Lower leg skin (tissue), 4 donors: ENCODE measurements at places on chromosomes 2 and 18.

DNA sequence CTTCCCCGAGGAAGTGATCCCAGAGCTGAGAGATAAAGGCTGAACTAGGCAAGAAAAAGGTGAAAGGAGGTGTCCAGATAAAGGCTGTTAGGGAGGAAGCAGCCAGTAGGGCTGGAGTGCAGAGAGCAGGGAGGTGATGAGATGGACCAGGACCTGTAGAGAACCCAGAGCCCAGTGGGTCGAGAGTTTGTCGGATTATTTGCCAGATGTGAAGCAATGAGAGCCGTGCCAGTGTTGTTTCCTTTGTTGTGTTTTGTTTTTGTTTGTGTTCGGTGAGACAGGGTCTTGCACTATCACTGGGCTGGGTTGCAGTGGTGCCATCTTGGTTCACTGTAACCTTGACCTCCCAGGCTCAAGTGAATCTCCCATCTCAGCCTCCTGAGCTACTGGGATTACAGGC lies 111.3 kb downstream of the ACTR3 start:
- no peak for DNase-seq

DNA sequence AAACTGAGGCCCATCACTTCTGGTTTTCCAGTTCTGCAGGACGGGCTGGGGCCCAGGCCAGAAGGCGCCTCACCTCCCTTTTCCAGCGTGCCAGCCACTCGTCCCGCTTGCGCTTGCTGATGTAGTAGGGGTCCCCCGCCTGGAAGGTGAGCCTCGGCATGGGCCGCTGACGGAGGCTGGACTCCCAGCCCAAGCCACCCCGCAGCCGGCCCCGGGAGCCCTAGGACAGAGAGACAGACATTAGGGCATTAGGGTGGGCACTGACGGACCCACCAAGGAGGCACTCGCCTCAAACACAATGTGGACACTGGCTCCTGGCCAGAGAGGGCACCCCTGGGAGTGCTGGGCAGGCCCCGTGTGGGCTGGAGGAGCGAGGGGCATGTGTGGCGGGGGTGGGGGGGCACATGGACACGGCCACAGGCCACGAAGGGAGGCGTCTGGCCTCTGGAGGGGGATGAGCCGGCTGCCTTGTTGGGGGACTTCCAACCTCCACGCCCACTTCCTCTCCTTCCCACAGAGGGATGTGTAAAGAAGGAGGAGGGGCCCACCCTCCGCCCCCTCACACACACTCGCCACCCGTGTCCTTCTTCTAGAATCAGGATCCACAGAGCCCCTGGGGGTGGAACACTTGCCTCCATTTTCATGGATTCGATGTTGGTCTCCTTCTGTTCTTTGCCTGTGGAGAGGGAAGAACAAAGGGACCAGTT lies 66.7 kb downstream of the DNMT3A start:
- no peak for DNase-seq

DNA sequence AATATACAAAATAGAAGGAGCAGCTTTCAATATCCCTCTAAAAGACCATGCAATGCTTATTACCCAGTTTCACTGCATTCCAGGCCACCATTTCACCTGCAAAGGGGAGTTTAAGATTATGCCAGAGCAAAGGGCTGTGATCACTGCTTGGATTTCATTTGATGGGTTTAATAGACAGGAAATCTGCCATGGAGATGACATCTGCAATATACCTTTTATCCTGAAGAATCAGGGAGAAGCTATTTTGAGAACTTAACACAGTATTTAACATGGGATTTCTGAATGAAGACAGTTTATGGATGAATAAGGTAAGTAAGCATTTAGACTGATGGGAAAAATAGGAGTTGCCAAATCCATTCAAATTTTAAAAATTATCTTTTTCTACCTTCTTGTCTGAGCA lies 303.0 kb upstream of the SLC8A1 start:
- no peak for DNase-seq

DNA sequence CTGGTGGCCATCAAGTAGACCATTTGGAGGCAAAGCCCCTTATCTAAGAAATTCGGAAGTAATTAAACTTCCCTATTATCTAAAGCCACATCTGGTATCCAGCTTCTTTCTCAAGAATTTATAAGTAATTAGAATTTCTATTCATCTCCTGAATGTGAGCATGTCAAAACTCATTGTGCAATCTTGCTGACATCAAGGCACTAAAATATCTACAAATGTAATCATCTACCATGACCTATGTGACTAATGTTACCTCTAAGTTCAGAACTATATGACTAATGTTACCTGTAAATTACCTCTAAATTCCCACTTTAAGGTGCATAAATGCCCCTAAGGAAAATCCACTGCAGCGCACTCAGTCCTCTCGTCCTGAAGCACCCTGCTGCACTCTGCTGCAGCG lies 773.0 kb downstream of the CPS1 start:
- no peak for DNase-seq

DNA sequence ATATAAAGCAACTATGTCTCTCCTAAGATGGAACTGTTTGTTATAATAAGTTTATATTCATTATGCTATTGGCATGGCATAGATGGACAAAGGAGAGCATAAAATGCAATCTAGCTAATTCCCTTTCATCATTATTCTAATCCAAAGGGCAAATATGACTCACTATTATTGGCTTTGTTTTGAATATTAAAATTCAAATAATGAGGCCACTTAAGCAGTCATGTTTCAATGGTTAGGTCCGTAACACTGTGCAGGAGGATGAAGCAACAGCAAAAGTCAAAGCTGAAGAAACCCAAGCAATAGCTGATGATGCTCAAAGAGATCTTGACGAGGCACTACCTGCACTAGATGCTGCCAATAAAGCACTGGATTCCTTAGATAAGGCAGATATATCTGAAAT lies 177.1 kb downstream of the TRABD2A start:
- DNase-seq: no peak

DNA sequence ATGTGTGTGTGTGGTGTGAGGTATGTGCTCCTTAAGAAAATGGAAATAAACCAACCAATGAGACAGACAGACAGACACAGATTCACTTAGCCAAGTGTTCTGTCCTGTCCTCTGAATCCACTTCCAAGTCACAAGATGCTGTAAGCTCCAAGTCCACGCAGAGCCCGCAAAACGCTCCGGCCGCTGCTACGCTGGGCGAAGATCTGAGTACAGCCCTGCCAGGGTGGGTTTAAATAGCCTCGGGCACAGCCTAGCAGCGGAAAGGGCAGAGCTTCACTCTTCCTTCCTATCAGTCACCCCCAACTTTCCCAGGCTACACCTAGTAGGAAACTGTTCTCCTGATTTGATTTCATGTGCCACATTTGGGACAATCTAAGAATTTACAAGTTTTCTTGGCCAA lies 121.2 kb upstream of the ANKRD30BL start:
- no peak for DNase-seq
